ENCODE measurements at places on chromosomes 2 and 18. TPM values are rescaled to one million over a fixed set of nuclear protein-coding genes. Genes with fewer than 3 reads are reported as not detected.

KIF1A gene
- 279 TPM for total RNA-seq

L3MBTL4 gene
- 1.3 TPM for total RNA-seq

NT5C1B gene
- total RNA-seq = not detected

MAB21L4 gene
- total RNA-seq = not detected

LYPD6B gene
- 1.6 TPM for total RNA-seq

- H3K36me3 ChIP-seq = no peaks in the 10 kb centered on the region
- H3K4me1 ChIP-seq = peaks cover 13% of the 10 kb centered on the region
- no peak for DNase-seq
- peaks cover 3% of the 10 kb centered on the region for H3K27me3 ChIP-seq
Observed at GRCh38 chr2:176414641-176415040, 145.4 kb downstream of the MTX2 start.

GRCh38 chr2:205324355-205324754 lies 357.9 kb upstream of the NRP2 start:
- no peak overlapping the region for H3K4me3 ChIP-seq
- peaks cover 14% of the 10 kb centered on the region for H3K4me1 ChIP-seq
- H3K36me3 ChIP-seq = peaks cover 12% of the 10 kb centered on the region

DNA sequence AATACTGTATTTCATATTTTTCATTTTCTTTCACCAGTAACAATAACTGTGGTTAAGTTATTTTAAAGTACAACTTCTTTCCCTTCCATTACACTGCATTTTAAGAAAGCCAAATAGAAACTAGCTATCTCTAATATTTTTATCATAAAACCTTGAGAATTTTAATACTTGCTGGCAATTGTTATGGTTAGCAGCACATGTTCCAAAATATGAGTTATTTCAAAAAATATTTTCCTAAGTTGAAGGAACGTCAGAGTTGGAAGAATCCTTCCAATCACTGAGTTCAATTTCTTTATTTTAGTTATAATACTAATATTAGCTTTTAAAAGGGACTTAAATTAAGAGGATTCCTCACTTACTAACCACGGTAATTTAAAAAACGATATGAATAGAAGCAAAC lies 68.4 kb downstream of the SCN9A start:
- no peaks in the 10 kb centered on the region for H3K27me3 ChIP-seq
- peaks cover 4% of the 10 kb centered on the region for H3K4me1 ChIP-seq
- H3K27ac ChIP-seq = no peak overlapping the region

DNA sequence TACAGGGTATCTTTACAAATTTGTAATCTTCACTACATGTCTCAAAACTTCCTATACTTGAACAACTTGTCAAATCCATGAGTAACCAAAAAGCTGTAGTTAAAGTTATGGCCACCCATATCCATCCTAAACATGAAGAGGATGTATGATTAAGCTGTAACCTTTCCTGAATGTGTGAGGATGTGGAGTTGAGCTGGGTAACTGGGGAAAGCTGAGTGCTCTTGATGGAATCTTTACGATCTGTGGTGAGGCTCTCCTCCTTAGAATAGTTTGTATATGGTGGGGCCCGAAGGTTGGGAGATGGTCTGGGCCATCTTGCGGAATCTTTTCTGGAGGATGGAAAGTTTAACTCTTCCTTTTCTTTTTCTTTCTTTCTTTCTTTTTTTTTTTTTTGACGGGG lies 29.4 kb downstream of the DPP4 start:
- H3K36me3 ChIP-seq = no peaks in the 10 kb centered on the region
- no peak for DNase-seq
- no peaks in the 10 kb centered on the region for H3K27me3 ChIP-seq
- H3K4me1 ChIP-seq = no peaks in the 10 kb centered on the region
- no peak overlapping the region for H3K27ac ChIP-seq
- no peak overlapping the region for H3K4me3 ChIP-seq

- no peak overlapping the region for H3K27ac ChIP-seq
- H3K27me3 ChIP-seq = no peaks in the 10 kb centered on the region
- H3K36me3 ChIP-seq = no peaks in the 10 kb centered on the region
- H3K4me1 ChIP-seq = peaks cover 16% of the 10 kb centered on the region
- DNase-seq = no peak
Observed at GRCh38 chr2:233085037-233085838, 25.1 kb downstream of the INPP5D start.

DNA sequence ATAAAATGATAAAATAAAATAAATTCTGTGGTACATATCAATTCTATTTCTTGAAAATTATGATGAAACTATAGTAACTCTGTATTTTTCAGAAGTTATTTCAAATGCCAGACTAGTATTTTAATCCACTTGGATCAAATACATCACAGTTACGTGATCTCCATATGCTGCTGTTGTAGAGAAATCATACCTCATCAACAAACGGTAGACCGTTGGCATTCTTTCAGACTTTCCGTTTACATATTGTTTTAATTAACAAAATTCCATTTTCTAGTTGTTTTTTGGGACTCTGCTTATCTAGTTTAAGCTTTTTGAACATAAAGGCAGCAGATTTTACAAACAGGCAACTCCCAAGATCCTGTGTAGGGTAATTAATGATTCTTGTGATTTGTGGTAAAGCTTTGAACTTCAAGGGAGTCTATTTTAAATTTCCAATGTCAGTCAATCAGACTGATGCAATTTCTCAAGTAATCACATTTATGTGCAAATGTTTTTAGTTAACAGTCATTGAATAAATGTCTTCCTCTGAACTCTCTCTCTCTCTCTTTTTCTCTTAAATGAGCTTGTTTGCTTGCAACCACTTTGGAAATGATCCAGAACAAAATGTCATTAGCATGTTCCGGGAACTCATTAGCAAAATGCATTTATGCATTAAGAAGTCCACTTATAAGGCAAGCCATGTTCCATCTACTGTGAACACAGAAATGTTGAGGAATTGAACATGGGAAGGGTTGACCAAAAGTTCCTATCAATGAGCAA lies 31.8 kb downstream of the NYAP2 start:
- peak overlapping the region; percentile 63 for H3K27ac ChIP-seq
- no peak for DNase-seq
- no peak overlapping the region for H3K4me3 ChIP-seq
- H3K36me3 ChIP-seq = no peaks in the 10 kb centered on the region
- peaks cover 38% of the 10 kb centered on the region for H3K4me1 ChIP-seq

DNA sequence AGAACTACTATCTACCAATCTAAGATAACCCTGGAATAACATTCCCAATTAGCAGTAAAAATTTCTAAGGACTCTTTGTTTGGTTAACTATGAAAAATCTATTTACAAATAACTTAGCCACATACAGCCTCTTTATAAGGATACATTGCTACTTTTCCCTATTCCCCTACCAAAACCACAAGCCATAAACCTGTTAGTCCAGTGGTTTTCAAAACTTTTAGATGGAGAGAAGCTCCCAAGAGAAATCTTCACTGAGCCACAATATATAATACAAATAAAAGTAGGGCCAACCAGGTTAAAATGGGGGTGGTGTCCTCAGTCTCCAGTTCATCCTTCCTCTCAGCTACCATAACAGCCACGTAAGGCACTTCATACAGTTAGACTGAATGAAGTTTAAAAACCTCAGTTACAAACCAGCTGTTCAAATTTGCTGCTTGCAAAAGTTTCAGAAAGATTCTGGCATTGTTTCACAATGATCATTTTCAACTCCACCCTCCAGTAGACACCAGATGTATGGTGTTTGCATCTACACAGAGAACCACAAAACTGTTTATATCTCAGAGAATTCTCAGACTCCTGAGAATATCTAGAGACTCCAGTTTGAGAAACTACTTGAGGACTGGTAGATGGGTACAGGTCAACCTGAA lies 26.0 kb downstream of the SOS1 start:
- DNase-seq = no peak
- peak overlapping the region; percentile 75 for H3K27ac ChIP-seq
- H3K27me3 ChIP-seq = no peaks in the 10 kb centered on the region
- H3K36me3 ChIP-seq = no peaks in the 10 kb centered on the region
- peaks cover 33% of the 10 kb centered on the region for H3K4me1 ChIP-seq

DNA sequence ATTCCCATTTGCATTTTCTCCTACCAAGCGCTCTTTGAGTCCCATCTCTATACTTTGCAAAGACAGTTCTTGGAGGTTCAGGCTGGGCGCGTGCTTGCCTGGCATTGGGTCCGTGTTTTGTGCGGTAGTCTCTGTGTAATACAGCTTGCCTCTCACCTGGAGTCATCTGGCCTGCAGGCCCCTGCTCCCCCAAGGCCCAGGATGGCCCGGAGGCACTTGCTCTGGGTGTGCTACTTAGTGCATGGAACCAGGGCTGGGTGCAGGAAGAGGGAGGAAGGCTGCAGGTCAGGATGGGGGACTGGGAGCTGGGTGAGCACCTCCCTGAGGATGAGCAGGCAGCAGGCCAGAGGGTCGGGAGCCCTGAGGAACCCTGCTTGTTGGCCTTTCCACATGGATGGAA lies 220.9 kb downstream of the LDLRAD4 start:
- H3K4me1 ChIP-seq = peaks cover 26% of the 10 kb centered on the region
- no peak overlapping the region for H3K4me3 ChIP-seq
- no peaks in the 10 kb centered on the region for H3K36me3 ChIP-seq

GRCh38 chr2:178256382-178257042 lies 62.2 kb downstream of the OSBPL6 start:
- H3K36me3 ChIP-seq = no peaks in the 10 kb centered on the region
- H3K27ac ChIP-seq = 0 out of 2 replicates have a peak overlapping the region, but pooled peaks have one; percentile 23
- H3K4me3 ChIP-seq = no peak overlapping the region
- peaks cover 19% of the 10 kb centered on the region for H3K4me1 ChIP-seq
- H3K27me3 ChIP-seq = no peaks in the 10 kb centered on the region

- H3K27me3 ChIP-seq = peaks cover 41% of the 10 kb centered on the region
- DNase-seq = peak; percentile 31
- H3K4me3 ChIP-seq = no peak overlapping the region
- no peak overlapping the region for H3K27ac ChIP-seq
Observed at GRCh38 chr2:170723446-170723958, 8.4 kb downstream of the SP5 start.

- no peak overlapping the region for H3K27ac ChIP-seq
- H3K4me3 ChIP-seq = no peak overlapping the region
- H3K36me3 ChIP-seq = peaks cover 19% of the 10 kb centered on the region
- no peak for DNase-seq
- H3K4me1 ChIP-seq = peaks cover 41% of the 10 kb centered on the region
Observed at GRCh38 chr18:6610466-6610865, 119.0 kb upstream of the ARHGAP28 start.

- no peak overlapping the region for H3K4me3 ChIP-seq
- peaks cover 33% of the 10 kb centered on the region for H3K27me3 ChIP-seq
- H3K4me1 ChIP-seq = peaks cover 23% of the 10 kb centered on the region
- peaks cover 30% of the 10 kb centered on the region for H3K36me3 ChIP-seq
- H3K27ac ChIP-seq = no peak overlapping the region
Observed at GRCh38 chr2:12404497-12404896, 312.2 kb upstream of the TRIB2 start.

GRCh38 chr2:69683170-69683971 lies 39.8 kb upstream of the AAK1 start:
- H3K4me1 ChIP-seq = peaks cover 4% of the 10 kb centered on the region
- DNase-seq = no peak
- no peak overlapping the region for H3K27ac ChIP-seq
- no peak overlapping the region for H3K4me3 ChIP-seq

DNA sequence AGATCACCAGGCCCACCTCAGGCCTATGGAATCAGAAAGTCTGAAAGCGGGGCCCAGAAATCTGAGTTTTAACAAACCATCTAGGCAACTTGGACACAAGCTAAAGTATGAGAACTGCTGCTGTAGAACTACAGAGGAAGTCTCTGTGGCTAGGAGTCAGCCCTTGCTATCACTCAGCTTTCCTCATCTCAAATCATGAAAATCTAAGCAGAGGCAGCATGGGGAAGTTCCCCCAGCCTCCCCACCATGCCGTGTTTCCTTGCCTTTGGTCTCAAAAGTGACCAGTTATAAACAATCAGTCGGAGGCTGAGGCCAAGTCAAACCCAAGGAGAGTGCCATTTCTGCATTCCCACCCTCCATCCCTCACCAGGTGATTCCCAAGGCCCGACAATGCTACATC lies 404.7 kb downstream of the BCL11A start:
- no peak for DNase-seq
- peaks cover 5% of the 10 kb centered on the region for H3K36me3 ChIP-seq
- H3K27ac ChIP-seq = no peak overlapping the region
- no peaks in the 10 kb centered on the region for H3K27me3 ChIP-seq
- H3K4me1 ChIP-seq = no peaks in the 10 kb centered on the region
- no peak overlapping the region for H3K4me3 ChIP-seq
